Stimulated activated memory B cell treated with anti-CD40 and anti-IgM and Interleukin-4, amounts not matched to agents 10 μg/mL and 1 μg/mL and 100 μg/mL, for 72 hours (primary cell): ENCODE measurements at places on chromosomes 4 and X.
A peak's percentile ranks its signal among the peaks of the same experiment; 100 is the strongest.

DNA sequence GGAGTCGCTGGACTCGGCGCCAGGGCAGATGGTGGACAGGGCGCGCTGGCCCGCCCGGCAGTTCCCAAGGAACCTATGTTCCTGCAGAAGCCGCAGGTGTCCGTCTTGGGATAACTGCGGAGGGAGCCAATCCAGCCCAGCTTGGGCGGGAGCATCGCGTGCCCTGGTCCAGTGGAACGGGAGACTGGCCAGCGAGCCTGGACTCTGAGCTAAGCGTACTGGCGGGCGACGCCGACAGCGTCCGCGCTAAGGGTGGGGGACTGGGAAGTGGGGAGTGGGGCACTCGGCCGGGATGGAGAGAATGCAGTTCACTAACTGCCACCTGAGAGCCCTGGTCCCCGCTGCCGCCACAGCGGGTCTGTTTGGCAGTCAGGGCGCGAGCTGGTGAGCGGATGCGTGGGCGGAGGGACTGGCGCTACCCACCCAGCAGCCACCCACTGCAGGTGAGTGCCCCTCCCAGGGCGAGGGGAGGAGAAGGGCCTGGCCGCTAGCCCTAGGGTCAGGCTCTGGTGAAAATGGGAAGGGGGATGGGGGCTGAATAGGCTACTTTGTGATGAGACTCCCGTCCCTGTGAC, 1.3 kb upstream of the MAMLD1 start:
- no peak for ATAC-seq

DNA sequence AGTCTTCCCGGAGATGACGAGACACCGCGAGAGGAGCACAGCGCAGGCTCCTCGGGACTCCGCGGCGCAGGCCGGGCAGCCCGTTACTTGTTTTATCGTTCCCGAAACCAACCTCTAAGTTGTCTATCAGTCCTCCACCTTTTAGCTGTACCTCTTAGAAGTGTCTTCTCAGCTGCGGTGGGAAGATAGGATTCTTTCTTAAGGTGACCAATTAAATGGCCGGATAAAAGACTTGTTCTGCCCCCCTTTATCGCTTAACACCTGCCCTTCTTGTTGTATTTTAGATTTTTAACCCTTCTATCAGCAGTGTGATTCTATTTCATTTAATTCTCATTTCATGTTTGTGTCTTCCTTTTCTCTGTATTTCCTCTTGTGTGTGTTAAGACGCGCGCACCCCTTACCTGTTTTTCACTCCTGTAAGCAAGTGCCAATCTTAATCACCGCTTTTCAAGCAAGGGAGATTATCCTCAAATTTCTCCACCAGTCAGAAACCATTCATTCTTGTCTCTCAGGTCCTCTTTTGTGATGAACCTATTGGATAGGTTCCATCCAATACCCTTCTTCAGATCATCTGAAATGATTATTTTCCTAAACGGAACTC, at the start of gene SLC9B2:
TSS of gene SLC9B2 (minus strand) at position 15 of the 601 bp plus-strand sequence. CDS start 9,211 bp downstream, outside the sequence.
- ATAC-seq, result peak; percentile 75

DNA sequence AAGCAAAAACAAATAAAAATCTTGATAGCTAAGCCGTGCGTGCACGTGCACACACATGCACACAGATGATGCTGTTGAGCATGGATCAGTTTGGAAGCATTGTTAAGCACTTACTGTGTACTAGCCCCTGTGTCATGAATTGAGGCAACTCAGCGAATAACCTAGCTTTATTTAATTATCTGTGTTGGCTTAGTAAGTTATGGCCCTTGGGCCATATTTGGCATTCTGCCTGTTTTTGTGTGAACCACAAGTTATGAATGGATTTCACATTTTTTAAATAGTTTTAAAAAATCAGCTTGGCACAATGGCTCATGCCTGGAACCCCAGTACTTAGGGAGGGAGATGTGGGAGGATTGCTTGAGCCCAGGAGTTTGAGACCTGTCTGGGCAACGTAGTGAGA, 113.6 kb upstream of the CBLL2 start:
- no peak for ATAC-seq

- no peak for ATAC-seq
Measured at GRCh38 chr4:10192331-10192730, 75.7 kb upstream of the WDR1 start.

DNA sequence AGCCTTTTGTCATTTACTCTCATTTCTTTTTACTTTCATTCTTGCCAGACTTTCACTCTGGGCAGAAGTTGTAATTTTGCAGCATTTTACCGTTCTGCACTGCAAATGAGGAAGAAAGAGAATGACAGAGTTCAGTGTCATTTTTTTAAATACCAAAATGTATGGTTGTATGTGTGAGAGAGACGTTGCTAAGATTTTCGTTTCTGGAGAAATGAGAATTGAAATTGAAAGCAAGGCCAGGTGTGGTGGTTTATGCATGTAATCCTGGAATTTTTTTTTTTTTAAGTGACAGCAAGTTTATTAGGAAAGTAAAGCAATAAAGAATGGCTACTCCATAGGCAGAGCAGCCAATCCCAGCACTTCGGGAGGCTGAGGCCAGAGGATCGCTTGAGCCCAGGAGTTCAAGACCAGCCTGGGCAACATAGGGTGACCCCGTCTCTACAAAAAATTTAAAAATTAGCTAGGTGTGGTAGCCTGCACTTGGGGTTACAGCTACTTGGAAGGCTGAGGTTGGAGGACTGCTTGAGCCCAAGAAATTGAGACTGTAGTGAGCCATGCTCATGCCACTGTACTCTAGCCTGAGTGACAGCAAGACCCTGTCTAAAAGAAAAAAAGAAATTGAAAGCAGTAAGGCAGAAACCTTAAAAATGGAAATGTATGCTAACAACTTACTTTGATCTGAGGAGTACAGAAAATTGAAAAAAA, 12.9 kb downstream of the DCK start:
- ATAC-seq, result peak; percentile 90

- no peak for ATAC-seq
Measured at GRCh38 chr4:147012059-147012707, 66.5 kb upstream of the TTC29 start.

GRCh38 chrX:9515973-9516538, 51.2 kb downstream of the TBL1X start:
- ATAC-seq, result no peak

DNA sequence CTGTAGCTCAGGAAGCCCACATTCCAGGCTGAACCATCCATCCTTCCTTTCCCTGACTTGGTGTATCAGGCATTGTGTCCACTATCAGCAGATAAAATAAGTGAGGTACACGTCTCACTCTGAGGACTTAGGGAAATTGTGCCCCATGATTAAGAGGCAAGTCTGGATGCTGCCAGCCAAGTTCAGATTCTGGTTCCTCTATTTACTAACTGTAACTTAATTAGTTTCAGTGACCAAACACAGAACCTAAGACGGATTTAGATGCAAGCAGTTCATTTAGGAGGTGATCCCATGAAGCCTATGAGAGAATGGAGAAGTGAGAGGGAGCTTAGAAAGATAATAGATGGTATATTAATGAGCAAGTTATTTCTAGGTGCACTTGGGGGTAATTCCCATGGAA, 56.6 kb upstream of the PACRGL start:
- ATAC-seq, result no peak

- no peak for ATAC-seq
Measured at GRCh38 chr4:38800961-38801450, 3.6 kb downstream of the TLR1 start.

GRCh38 chr4:40763228-40763716, 13.5 kb downstream of the NSUN7 start:
- peak; percentile 85 for ATAC-seq

GRCh38 chrX:97743014-97743413, 859.3 kb downstream of the RPA4 start:
- ATAC-seq, result no peak

GRCh38 chr4:38950734-38951133, 81.5 kb downstream of the TMEM156 start:
- ATAC-seq, result no peak

DNA sequence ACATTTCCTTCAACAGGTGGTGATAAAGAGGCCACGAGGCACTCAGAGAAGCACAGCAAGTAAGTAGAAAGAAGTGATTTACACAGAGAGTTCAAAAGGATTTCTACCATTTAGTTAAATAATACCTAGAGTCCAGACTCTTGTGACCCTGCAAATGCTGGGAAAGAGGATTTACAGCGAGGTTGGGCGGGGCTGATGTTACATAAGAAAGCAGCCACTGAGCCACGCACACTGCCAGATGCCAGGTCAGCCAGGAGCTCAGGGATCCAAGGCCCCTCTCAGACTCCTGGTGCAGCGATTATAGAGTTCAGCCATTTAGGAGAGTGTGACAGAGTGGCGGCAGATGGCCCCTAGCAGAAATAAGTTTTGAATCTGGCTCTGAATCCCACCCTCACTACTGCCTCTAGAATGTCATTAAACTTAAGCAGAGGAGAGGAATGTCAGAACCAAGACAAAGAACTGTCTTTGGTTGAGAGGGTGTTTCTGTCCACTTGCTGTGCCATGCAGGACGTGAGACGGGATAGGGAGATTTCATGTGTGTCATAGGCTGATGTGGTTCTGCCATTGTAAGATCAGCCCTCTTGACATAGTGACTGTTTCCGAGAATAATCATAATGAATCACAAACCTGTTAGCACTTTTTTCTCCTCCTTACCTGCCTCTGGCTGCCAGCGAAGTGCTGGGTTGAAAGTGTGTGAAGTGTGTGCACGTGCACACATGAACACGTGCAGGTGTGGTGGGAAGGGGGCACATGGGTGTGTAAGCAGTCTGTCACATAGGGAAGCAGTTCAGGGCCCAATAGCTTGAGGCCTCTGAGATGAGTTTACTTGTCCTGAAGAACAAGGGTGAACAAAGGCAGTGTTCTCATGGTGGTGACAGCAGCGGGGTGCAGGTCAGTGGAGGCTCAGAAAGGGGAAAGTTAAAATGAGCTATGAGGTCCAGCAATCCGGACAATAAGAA, 50.1 kb downstream of the MFAP3L start:
- ATAC-seq, result no peak

- ATAC-seq, result no peak
Measured at GRCh38 chr4:74230902-74231499, 73.1 kb downstream of the MTHFD2L start.

DNA sequence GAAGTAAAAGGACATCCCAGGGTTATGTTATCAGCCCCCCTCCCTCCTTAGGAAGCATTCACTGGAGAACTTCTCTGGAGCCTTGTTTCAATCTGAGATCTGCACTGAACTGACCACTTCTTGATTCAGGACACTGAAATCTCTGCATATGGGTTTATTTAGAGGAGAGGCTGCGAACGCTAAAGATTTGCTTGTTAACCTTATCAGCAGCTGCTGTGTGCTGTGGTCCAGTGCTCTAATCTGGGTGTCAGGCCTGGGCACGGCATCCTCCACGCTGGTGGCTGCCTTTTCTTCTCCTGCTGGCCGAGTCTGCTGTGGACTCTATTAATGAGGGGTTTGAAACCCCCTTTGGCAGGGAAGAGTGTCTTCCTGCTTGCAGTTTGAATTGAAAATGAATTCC, 1094.7 kb upstream of the TENM3 start:
- ATAC-seq, result no peak

- no peak for ATAC-seq
Measured at GRCh38 chr4:69860052-69860451, at the start of gene SULT1E1. Gene SULT1E1 (minus strand): TSS chr4:69860145. CDS start chr4:69857644, 2,501 bp downstream.

- ATAC-seq, result peak; percentile 73
Measured at GRCh38 chr4:78720994-78721677, 55.0 kb upstream of the BMP2K start.

DNA sequence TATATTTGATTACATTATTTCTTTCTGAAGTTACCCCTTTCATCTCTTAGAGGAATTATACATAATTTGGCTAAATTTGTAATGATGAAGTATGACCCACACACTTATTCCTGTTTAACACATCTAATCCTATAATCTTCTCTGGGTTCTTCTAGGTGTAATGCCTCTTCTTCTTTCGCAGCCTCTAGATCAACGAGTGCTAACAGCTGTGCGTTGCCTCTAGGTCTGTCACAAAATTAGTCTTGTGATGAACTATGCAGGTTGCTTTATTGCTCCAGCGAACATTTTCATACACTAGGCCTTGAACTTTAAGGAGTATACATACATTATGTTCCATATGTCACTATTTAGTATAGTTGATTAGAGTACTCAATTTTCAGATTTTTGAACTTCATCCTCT, 89.9 kb downstream of the TTC29 start:
- ATAC-seq, result no peak

DNA sequence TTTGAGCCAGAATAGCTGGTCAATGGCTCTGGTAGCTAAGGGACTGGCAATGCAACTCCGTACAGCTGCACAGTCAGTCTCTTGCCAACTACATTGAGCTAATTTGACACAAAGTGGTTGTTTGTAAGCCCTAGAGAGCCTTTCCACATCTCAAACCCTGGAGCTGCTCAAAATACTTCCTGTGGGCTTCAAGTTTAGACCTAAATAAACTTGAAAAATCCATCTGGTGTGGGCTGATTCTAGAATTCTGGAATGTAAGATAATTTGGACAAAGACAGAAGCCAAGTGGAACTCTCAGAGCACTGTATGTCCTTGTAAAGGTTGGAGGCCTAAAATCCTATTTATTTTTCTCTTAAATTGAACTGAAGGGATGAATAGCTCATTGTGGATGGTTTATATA, 380.8 kb downstream of the SPRY1 start:
- no peak for ATAC-seq

DNA sequence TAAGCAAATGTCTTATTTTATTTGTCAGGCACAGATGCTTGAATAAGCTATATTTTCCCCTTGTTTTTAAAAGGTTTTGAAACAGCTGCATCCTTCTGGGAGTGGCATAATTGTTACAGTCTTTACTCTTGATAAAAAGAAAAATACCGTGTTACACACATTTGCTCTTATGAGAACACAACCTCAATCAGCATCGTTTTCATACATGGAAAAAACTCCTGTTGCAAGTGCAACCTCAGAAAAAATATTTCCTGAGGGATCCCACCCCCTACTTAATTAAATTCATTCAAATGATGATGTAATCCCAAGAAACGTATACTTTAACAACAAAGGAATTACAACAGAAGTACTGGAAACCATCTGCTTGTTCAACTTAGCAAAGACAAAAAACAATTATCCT, 58.6 kb downstream of the SMAD1 start:
- ATAC-seq, result no peak
